ENCODE measurements at places on chromosomes 1 and 21.

DNA sequence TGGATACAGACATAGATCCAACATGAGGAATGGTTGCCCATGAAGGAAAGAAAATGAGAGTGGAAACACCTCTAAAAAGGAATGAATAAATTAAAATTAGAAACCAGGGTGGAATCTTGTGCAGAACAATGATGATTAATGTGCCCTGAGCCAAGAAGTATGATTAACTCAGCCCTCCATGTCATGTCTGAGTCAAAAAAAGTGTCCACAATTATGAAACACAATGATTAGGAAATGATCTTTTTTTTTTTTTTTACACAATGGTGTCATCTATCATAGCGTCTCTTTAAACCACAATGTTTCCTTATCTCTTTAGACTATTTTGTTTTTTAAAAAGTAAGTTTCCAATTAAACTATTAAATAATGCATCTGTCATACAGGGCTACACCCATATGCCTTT, 78.9 kb upstream of the RAB4A start:
- DNase-seq: no peak

- no peak for DNase-seq
Measured at GRCh38 chr21:31552826-31553225, 106.7 kb upstream of the SOD1 start.

DNA sequence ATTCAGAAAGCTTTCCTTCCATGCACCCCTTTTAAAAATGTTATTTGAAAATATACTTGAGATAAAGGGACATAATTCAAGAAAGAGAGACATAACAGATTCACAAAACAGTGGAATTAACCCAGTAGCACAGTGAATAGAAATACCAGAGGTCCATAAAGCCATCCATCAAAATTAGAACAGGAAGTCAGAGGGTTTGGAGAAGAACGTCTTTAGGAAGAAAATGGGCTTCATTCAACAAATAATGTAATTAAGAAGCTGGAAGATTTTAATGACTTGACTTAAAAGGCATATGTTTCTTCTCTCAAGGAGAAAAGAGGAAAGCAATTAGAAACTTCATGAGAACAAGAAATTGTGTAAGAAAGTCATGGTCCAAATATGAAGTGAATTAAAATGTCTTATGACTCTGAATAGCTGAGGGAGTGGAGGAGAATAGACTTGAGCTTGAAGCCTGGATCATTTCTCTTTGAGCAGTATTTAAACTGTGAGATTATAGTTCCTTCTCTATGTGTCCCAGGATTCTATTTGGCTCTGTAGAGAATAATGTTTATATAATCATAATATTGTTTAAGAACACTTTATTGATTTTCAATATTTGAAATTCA, 7.9 kb upstream of the HCRTR1 start:
- no peak for DNase-seq

DNA sequence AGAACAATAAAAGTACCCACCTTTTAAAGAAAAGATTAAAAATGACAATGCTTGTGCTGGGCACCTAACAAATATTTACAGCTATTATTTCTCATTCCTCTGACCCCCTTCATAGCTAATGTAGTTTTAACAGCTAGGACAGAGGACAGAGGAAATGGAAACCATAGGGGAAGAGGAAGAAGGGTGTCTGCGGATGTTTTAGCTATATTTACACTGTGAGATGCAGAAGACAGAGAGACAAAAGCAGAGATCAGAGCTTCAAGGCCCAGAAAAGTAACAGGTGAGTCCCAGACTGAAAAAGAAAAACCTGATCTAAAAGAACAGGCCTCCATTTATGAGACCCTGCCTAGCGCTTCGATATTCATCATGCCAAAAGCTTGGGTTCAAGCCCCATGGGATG, 72.0 kb downstream of the ZNF281 start:
- no peak for DNase-seq

DNA sequence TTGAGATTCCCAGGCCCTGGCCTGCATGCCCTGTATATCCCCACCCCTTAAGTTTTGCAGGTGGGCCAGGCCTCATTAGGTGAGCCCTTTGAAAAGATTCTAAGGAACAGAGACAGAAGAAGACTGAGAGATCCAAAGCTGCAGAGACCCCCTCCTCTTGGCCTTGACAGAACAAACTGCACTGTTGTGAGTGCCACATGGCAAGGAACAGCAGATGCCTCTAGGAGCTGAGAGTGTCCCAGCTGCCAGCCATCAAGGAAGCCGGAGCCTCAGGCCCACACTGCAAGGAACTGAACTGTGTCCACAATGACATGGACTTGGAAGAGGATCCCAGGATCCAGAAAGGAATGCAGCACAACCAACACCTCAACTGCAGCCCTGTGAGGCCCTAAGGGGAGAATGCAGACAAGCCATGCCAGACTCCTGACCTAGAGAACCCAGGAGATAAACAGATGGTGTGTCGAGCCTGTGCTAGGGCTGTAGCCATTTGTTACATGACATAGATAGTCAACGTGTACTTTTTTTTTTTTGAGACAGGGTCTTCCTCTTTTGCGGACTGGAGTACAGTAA, 182.7 kb downstream of the AJAP1 start:
- no peak for DNase-seq

GRCh38 chr1:39788426-39788757, 273 bp downstream of the BMP8B start:
- DNase-seq: no peak

DNA sequence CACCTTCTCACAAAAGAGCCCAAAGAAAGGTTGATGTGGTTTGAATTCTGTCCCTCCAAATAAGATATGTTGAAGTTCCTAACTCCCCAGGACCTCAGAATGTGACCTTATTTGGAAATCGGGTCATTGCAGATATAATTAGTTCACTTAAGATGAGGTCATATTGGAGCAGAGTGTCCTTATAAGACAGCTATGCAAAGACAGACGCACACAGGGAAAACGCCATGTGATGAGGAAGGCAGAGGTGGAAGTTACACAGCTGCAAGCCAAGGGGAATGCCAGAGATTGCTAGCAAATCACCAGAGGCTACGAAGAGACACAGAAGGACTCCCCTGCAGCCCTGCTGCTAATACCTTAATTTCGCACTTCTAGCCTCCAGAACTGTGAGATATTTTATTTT, 5.2 kb upstream of the ABCB10 start:
- DNase-seq: no peak

DNA sequence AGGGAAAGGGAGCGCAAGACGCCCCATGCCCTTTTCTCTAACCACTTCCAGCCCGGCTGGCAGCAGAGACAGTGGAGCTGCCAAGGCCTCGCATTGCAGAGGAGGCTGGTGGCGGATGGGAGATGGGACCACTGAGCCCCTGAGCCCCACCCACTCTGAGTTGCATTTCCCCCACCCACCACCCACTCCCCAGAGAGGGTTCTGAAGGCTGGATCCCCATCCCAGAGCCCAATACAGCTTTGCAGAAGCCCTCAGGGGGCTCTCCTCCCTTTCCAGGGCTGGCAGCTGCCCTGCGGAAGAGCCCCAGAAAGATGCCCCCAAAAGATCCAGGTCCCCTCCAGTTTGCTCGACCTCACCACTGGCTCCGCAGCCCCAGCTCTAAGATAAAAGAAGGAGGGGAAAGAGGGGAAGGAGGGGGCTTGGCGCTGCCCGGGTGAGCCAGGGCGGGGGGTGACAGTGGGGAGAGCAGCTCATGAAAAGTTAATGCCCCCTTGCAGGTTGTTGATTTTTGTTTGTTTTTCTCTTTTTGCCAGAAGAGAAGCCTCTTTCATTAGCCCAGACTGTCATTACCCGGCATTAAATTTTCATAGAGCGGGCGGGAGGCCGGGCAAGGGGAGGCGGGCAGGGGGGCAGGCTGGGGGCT, 38.4 kb upstream of the CASZ1 start:
- peak; percentile 79 for DNase-seq

DNA sequence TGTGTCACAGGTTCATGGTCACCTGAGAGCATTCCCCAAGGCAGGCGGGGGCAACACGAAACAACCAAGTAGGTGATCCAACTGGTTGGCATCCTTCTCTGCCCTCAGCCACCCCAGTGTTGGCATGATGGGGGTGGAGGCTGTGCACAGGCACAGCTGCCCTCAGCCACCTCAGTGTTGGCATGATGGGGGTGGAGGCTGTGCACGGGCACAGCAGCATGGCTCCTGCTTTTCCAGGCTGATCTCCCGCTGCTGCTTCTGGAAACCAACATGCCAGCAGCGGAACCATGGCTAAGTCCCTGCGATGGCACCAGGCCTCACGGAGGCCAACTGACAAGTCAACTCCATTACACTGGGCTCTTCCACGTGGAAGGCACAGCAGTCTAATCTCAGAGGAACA, 447.8 kb downstream of the PTPRU start:
- no peak for DNase-seq

DNA sequence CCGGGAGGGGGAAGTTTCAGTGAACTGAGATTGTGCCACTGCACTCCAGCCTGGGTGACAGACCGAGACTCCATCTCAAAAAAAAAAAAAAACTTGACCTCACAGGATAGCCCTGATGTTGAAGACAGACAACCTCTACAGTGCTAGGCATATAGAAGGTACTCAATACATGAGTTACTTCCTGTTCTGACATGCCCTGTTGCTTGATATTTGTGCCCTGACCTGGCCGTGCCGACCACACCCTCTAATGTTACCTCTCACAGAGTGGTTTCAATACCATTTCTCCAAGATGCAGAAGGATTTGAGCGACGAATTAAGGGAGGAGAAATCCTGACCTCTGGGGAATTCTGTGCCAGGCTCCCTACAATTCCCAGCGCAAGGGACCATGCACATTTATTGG, 5.2 kb downstream of the PTAFR start:
- DNase-seq: no peak

DNA sequence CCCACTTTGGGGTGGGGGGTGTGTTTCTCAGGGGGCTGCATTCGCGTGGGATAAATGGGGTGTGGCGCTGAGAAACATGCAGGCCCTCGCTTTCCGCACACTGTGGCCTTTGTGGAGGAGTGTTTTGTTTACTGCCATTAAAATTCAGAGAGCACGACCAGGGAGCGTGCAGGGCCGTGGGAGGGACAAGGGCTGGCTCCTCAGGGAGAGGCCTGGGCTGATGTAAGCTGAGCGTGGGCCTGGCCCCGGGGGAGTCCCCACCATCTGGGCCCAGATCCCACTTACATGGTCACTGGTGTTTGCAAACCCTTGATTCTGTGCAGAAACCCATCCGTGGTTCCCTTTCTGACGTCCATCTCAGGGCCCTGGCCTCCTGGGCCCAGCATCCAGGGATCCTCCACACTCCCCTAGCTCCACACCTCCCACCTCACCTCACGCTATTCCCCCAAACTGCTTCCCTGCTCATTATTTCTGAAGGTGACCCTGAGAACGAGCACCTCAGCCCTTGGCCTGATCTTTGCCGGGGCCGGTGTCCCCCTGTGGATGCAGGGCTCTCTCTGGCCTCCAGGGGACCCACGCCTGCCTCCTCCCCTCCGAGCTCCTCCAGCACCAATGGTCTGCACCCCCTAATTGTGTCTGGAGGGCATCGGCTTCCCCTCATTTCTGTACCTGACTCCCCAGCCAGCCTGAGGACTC, 92.5 kb upstream of the SIM2 start:
- no peak for DNase-seq

DNA sequence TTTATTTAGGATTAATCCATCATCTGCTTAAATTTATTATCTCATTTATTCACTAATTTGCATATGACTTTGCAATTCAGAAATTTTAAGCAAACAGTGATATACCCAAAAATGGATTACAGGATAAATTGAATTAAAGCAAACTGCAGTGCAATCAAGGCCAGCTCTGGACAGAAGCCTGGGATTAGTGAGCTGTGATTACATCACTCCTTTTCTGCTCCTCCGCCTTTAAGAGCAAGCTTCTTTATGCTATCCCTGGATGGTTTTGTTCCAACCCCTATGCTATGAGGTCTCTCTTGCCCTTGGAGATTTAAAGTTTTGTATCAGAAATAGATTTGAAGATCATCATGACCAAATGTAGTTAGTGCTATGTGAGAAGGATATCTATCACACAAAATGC, 32.6 kb downstream of the GPR52 start:
- DNase-seq: no peak

GRCh38 chr1:91402023-91402422, 2.6 kb downstream of the HFM1 start:
- DNase-seq: no peak

- DNase-seq: no peak
Measured at GRCh38 chr1:237059244-237059643, 17.3 kb downstream of the RYR2 start.

DNA sequence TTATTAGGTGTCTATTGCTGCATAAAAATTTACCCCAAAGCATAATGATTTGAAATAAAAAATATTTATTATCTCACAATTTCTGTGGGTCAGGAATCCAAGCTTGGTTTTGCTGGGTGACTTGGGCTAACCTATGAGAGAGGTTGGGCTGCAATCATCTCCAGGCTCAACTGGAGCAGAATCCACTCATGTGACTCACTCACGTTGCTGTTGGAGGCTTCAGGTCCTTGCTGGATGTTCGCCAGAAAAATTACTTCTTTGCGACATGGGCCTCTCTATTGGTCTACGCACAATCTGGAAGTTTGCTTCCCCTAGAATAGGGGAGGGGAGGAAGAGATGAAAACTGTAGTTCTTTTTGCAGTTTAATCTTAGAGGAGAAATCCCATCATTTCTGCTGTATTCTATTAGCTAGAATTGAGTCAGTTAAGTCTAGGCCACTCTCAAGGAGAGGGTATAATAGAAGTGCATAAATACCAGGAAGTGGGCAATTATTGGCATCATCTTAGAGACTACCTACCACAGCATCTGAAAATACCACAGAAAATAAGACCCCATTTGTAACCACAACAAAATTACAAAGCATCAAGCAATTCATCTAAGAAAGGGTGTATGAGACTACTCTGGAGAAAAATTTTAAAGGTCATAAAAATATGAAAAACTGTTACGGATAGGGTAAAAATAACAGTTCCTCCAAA, 5.7 kb upstream of the FASLG start:
- no peak for DNase-seq

GRCh38 chr1:39625462-39626273, 13.8 kb downstream of the HEYL start:
- DNase-seq: no peak

GRCh38 chr1:230696722-230697437, 17.0 kb downstream of the AGT start:
- DNase-seq: no peak

Measured in NCI-H2081 (cell line).